ENCODE measurements at places on chromosomes 1 and 21.

DNA sequence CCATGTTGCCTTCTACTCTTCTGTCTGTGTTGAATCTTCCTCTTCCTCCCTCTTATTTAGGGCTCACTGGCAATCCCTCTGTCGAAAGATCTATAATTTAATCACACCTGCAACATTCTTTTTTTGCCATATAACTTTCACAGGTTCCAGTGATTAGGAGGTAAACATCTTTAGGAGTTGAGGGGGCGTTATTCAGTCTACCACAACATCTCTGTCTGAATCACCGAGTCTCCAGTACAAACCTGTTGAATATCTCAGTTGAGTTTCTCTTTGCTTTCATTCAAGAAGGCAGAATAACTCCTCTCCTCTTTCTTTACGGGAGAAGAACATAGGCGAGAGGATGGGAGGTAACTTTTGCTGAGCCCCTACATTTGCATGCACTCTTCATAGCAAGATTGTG lies 101.9 kb upstream of the CDC42BPA start:
- no peak for DNase-seq

DNA sequence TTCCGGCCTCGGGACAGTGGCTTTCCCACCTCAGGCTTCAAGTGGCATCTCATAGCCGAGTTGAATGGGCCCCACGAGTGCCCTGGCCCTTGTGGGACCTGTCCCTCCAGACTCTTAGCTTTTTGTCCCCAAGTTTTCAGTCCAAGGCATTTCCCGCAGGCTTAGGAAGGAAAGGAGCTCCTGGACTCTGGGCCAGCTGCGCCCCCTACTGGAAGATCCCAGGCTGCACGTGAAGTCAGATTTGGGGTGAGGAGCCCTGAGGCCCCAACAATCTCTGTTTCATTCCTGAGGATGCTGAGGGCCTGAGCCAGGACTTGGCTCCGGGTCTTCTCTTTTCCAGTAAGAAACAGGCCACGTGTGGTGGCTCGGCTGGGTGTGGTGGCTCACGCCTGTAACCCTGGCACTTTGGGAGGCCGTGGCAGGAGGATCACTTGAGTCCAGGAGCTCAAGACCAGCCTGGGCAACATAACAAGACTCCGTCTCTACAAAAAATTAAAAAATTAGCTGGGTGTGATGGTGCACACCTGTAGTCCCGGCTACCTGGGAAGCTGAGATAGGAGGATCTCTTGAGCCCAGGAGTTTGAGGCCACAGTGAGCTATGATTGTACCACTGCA lies 67.4 kb downstream of the ARHGEF10L start:
- peak; percentile 43 for DNase-seq

DNA sequence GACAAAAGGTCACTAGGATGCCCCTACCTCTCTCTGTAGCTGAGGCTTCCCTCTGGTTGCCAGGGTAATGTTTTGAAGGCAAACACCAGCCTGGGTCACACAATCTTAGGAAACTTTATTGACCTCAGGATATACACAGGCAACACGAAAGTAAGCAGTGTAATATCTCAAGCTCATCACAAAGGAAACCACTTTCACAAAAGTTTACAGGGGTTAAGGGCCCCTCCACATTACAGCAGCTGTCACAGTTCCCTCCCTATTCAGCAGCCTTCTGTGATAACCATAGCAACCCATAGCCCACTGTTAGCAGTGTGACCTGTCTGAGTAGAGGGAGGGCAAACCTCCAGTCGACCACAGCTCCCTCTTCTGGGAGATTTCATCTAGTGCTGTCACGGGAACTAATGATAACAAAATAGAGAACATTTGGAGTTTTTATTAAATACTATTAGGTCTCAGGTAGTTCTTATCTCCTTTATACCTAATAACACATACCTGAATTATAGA lies 149.8 kb downstream of the PTPRC start:
- DNase-seq = no peak

DNA sequence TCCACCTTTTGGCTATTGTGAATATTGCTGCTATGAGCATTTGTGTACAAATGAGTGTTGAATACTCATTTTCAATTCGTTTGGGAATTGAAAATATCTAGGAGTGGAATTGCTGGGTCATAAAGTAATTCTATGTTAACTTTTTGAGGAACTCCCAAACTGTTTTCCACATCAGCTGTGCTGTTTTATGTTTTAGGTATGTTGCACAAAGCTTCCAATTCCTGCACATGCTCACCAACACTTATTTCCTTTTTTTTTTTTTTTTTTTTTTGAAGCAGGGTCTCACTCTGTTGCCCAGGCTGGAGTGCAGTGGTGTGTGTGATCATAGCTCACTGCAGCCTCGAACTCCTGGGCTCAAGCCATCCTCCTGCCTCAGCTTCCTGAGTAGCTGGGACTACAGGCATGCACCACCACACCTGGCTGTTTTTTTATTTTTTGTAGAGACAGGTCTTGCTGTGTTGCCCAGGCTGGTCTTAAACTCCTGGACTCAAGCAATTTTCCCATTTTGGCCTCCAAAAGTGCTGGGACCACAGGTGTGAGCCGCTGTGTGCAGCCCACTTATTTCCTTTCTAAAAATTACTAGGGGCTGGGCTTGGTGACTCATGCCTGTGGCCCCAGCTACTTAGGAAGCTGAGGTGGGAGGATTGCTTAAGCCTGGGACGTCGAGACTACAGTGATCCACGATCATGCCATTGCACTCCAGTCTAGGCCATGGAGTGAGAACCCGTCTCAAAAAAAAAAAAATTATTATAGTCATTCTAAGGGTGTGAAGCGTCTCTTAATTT lies 33.4 kb downstream of the TMCC2 start:
- no peak for DNase-seq

DNA sequence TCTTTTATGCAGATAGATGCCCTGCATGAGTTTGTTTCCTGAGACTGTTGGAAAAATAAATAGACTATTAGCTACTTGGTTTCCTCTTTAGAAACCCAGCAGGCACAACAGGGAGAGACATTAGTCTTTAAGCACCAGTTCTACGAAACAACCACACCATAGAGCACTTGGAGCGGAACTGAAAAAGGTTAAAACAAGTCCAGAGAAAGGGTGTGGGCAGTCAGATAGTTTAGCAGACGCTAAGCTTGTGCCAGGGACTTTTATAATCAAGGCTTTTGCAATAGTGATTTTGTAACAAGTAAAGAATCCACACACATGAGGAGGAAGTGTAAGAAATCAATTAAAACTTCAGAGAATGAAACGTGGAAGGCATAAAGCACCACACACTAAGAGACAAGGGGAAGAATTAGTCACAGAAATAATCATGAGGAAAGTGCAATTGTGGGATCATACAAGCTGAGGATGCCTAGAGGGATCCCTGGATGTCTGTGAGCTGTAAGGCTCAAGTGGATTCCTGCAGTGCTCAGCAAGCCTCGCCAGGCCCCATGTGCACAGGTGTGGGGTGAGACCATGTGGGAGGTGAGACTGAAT lies 37.8 kb upstream of the TLR5 start:
- no peak for DNase-seq

Data from Panc1 (cell line).